ENCODE measurements at places on chromosomes 6 and 20. TPM values are rescaled to one million over a fixed set of nuclear protein-coding genes. Genes with fewer than 3 reads are reported as not detected.

DNA sequence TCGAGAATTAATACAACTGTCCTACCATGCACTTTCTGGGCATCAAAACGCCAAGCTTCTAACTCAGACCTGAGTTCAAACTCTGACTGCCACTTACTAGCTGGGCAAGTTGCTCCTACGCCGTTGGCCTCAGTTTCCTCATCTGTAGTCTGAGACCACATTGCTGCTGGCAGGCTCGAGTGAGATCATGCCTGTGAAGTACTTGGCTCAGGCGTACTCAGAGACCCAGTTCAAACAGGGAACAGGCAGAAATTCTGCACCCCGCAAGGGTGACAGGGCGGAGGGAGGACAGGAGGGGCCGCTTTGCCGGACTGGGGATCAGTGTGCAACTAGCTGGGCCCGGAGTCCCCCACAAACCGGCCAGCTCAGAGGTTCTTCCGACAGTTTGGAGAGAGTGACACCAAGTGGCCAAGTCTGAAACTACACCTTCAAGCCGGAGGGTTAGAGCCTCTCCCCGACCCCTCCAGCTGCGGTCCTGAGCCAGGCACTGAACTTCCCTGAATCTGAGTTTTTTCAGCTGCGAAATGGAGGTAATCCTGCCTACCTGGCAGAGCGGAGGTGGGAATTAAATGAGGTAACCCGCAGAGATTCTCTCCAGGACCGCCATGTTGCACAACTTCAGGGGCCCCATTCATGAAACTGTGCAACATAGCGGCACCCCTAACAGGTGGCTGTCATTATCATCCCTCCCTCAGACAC is 46.0 kb upstream of the PTPN1 start:
- no peak overlapping the region for H3K27ac ChIP-seq
- H3K27me3 ChIP-seq, result no peaks in the 10 kb centered on the region
- peak; percentile 64 for DNase-seq
- peak overlapping the region; percentile 39 for H3K4me3 ChIP-seq

The SOBP gene
- 0.91 TPM for total RNA-seq

The GNRH2 gene
- 5.5 TPM for total RNA-seq

The MTFR2 gene
- 29.4 TPM for total RNA-seq

The WDR27 gene
- total RNA-seq, result 45.0 TPM

The KCNK15 gene
- total RNA-seq, result 0.48 TPM

DNA sequence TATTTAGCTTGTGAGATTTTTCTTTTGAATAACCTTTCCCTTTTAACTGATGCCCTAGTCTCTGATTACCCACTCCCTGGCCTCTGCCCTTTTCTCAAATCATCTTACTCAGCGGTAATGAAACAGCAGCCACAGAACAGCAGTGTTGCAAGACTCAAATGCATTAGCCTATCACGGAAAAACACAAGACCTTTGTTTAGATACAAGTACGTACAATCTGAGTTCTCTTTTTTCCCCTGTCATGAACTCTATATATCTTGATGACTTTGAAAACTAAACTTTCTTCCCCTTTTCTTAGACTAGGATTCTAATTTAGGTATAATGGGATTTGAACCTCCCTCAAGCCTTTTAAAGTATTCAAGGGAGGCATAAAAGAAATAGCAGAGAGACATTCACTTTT is 1034.9 kb downstream of the EYS start:
- no peak overlapping the region for H3K27ac ChIP-seq
- H3K36me3 ChIP-seq, result no peaks in the 10 kb centered on the region
- DNase-seq, result no peak
- no peaks in the 10 kb centered on the region for H3K27me3 ChIP-seq

GRCh38 chr6:6942831-6943230 is 164.9 kb upstream of the RREB1 start:
- H3K36me3 ChIP-seq, result no peaks in the 10 kb centered on the region
- DNase-seq, result no peak
- H3K4me1 ChIP-seq, result peaks cover 15% of the 10 kb centered on the region
- peaks cover 10% of the 10 kb centered on the region for H3K27me3 ChIP-seq
- H3K4me3 ChIP-seq, result peak overlapping the region; percentile 59

GRCh38 chr20:1489325-1489724 is 1.9 kb downstream of the SIRPB2 start:
- H3K4me1 ChIP-seq, result peaks cover 13% of the 10 kb centered on the region
- H3K27me3 ChIP-seq, result peaks cover 38% of the 10 kb centered on the region
- H3K4me3 ChIP-seq, result no peak overlapping the region
- no peak overlapping the region for H3K27ac ChIP-seq

The SLPI gene
- total RNA-seq, result not detected

The PAK5 gene
- not detected for total RNA-seq

DNA sequence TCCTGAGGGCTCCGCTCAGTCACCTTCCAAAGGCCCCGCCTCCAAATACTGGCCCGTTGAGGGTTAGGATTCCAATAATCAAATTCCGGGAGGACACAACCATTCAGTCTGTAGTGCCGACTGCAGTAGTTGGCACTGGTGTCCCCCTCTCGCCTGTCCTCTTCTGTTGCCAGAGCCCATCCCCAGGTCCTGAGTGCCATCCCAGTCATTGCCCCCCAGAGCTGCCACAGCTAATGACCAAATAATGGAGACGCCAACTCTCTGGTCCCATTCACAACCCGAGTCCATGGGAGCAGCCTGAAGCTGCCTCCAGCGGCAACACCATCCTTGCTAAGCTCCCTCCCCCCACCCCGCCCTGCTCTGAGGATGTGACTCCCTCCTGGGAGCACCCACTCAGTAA is 115.9 kb downstream of the JPH2 start:
- DNase-seq, result no peak
- peaks cover 1% of the 10 kb centered on the region for H3K36me3 ChIP-seq
- H3K4me3 ChIP-seq, result no peak overlapping the region
- H3K27me3 ChIP-seq, result peaks cover 13% of the 10 kb centered on the region
- H3K27ac ChIP-seq, result no peak overlapping the region

GRCh38 chr6:28789553-28790083 is 134.2 kb downstream of the TRIM27 start:
- H3K4me3 ChIP-seq, result peak overlapping the region; percentile 89
- H3K27ac ChIP-seq, result peak overlapping the region; percentile 87
- peak; percentile 17 for DNase-seq
- peaks cover 16% of the 10 kb centered on the region for H3K36me3 ChIP-seq

The TINAG gene
- total RNA-seq, result not detected

GRCh38 chr6:122969999-122970533 is 26.0 kb upstream of the CLVS2 start:
- H3K36me3 ChIP-seq, result no peaks in the 10 kb centered on the region
- no peak overlapping the region for H3K4me3 ChIP-seq
- no peaks in the 10 kb centered on the region for H3K4me1 ChIP-seq
- no peak for DNase-seq
- H3K27ac ChIP-seq, result no peak overlapping the region

- H3K4me3 ChIP-seq, result no peak overlapping the region
- H3K4me1 ChIP-seq, result peaks cover 9% of the 10 kb centered on the region
- no peaks in the 10 kb centered on the region for H3K36me3 ChIP-seq
- H3K27me3 ChIP-seq, result peaks cover 11% of the 10 kb centered on the region
- H3K27ac ChIP-seq, result no peak overlapping the region
Observed at GRCh38 chr20:19975436-19975799, 41.7 kb upstream of the NAA20 start.

The HUS1B gene
- total RNA-seq, result 0.89 TPM

- H3K4me1 ChIP-seq, result no peaks in the 10 kb centered on the region
- no peak overlapping the region for H3K4me3 ChIP-seq
- no peak for DNase-seq
- H3K27ac ChIP-seq, result no peak overlapping the region
- H3K27me3 ChIP-seq, result no peaks in the 10 kb centered on the region
Observed at GRCh38 chr20:15759594-15759993, 813.7 kb downstream of the KIF16B start.

GRCh38 chr6:120096696-120097260 is 747.2 kb upstream of the MAN1A1 start:
- no peaks in the 10 kb centered on the region for H3K4me1 ChIP-seq
- no peaks in the 10 kb centered on the region for H3K27me3 ChIP-seq
- no peak overlapping the region for H3K4me3 ChIP-seq
- H3K36me3 ChIP-seq, result no peaks in the 10 kb centered on the region
- DNase-seq, result no peak

DNA sequence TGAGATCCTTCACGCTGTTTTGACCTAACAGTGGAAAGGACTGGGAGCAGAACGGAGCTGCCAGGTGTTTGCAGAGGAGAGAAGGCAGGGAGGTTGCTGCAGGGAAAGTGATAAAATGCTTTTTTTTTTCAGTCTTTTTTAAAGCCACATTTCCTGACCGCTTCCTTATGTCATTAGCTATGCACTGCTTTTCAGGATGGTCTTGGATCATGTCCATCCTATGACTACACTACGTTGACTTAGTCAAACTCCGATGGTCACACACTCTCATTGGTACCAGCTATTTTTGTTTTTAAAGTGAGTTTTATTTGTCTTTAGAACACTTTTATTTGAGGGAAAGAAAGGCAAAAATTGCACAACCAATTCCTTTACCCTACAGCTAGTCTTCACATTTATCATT is 89.2 kb upstream of the EXOC2 start:
- H3K27me3 ChIP-seq, result peaks cover 26% of the 10 kb centered on the region
- H3K36me3 ChIP-seq, result no peaks in the 10 kb centered on the region
- DNase-seq, result no peak
- no peak overlapping the region for H3K27ac ChIP-seq
- H3K4me1 ChIP-seq, result peaks cover 5% of the 10 kb centered on the region

GRCh38 chr20:16040742-16041141 is 532.5 kb downstream of the KIF16B start:
- H3K4me3 ChIP-seq, result no peak overlapping the region
- H3K4me1 ChIP-seq, result no peaks in the 10 kb centered on the region
- DNase-seq, result no peak
- H3K36me3 ChIP-seq, result no peaks in the 10 kb centered on the region

GRCh38 chr6:31068669-31069340 is 43.6 kb downstream of the C6orf15 start:
- peak; percentile 75 for DNase-seq
- no peaks in the 10 kb centered on the region for H3K36me3 ChIP-seq
- no peaks in the 10 kb centered on the region for H3K4me1 ChIP-seq
- H3K27ac ChIP-seq, result no peak overlapping the region
- H3K27me3 ChIP-seq, result no peaks in the 10 kb centered on the region

The VGLL2 gene
- not detected for total RNA-seq

The LHFPL5 gene
- not detected for total RNA-seq

- peak overlapping the region; percentile 33 for H3K27ac ChIP-seq
- no peak overlapping the region for H3K4me3 ChIP-seq
- no peaks in the 10 kb centered on the region for H3K27me3 ChIP-seq
Observed at GRCh38 chr6:42509765-42510164, 54.1 kb upstream of the UBR2 start.

The STMN3 gene
- total RNA-seq, result 21.8 TPM

The RNF182 gene
- not detected for total RNA-seq

GRCh38 chr6:137798846-137799245 is 68.2 kb upstream of the TNFAIP3 start:
- peak; percentile 21 for DNase-seq
- no peaks in the 10 kb centered on the region for H3K27me3 ChIP-seq
- peak overlapping the region; percentile 82 for H3K27ac ChIP-seq
- H3K36me3 ChIP-seq, result peaks cover 3% of the 10 kb centered on the region
- peak overlapping the region; percentile 81 for H3K4me3 ChIP-seq
- H3K4me1 ChIP-seq, result peaks cover 90% of the 10 kb centered on the region

DNA sequence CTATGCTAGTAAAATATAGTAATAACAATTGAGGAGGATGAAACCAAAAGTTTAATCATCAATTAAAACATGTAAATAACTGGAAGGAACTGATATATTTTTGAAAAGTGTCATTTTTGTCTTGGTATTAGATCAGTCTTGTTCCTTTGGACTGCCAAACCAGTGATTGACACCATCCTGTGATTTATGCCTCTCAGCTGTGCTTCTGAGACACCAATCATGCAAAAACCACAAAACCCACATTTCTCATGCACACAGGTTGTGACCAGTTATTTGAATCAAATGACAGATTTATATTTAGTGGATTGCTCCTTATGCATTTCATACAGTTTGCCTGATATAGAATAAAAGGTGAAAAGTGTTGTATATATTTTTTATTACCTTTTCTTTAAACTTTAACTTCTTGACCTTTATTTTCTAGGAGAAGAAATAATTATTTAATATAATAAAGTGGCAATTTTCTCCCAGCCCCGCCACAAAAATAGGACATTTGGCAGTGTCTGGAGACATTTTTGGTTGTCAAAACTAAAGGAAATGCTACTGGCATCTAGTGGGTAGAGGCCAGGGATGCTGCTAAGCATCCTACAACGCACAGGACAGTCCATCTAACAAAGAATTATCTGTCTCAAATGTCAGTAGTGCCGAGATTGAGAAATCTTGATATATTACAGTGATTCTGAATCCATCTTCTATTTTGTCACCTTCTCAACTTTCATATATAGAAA is 383.6 kb downstream of the BCKDHB start:
- H3K4me3 ChIP-seq, result no peak overlapping the region
- no peak overlapping the region for H3K27ac ChIP-seq
- no peaks in the 10 kb centered on the region for H3K27me3 ChIP-seq
- no peaks in the 10 kb centered on the region for H3K36me3 ChIP-seq
- DNase-seq, result no peak
- H3K4me1 ChIP-seq, result no peaks in the 10 kb centered on the region

The AKIRIN2 gene
- total RNA-seq, result 71.0 TPM

- H3K4me1 ChIP-seq, result peaks cover 26% of the 10 kb centered on the region
- no peak overlapping the region for H3K4me3 ChIP-seq
- H3K27ac ChIP-seq, result peak overlapping the region; percentile 52
- peaks cover 2% of the 10 kb centered on the region for H3K36me3 ChIP-seq
- no peaks in the 10 kb centered on the region for H3K27me3 ChIP-seq
Observed at GRCh38 chr6:44960898-44961297, 367.2 kb upstream of the RUNX2 start.

Data from activated T-cell treated with anti-CD3 and anti-CD28 coated beads, Interleukin-2, amount 50 U/mL, for 72 hours (primary cell).